ENCODE measurements at places on chromosomes 2 and 18.
A peak's percentile ranks its signal among the peaks of the same experiment; 100 is the strongest.

DNA sequence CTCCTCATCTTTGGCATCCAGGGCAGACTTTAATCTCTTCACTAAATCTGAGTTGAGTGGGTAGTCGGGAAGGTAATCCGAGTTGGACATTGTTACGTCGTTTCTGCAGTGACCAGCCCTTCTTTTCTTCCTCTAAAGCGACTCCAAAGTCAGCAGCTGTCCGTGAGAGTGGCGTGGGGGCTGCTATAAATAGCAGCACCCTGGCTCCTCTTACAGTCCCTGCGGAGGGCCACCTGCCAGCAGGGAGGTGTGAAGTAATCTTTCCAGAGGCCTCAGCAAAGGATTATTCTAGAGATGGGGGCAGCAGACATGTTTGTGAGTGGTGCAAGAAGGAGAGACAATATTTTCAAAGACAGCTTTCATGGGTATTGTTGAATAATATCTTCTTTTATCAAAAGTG is at the start of gene ASB18:
TSS of gene ASB18 (minus strand) at position 151 of the 400 bp plus-strand sequence. CDS start at position 90, 61 bp downstream.
- no peak for DNase-seq

DNA sequence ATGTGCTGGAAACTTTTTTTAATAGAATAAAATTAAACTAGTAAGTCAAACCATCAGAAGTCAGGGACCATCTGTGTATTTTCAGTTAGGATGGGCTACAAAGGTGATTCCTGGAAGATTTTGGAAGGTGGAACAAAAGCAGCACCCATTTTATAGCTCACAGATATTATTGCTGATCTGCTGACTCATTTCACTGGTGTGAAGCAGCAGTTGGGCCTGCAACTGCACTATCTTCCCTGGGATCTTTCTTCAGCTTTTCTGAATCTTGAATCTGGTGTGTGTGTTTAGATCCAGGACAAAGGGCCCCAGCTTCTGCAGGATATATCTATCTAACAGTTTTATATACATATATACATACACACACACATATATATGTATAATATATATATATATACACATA is 35.6 kb upstream of the BCL11A start:
- no peak for DNase-seq

- no peak for DNase-seq
Observed at GRCh38 chr18:9792565-9793245, 84.6 kb downstream of the RAB31 start.

- DNase-seq = no peak
Observed at GRCh38 chr2:54626884-54627283, 96.6 kb upstream of the EML6 start.

GRCh38 chr2:64311191-64311910 is 142.6 kb upstream of the LGALSL start:
- DNase-seq = no peak

DNA sequence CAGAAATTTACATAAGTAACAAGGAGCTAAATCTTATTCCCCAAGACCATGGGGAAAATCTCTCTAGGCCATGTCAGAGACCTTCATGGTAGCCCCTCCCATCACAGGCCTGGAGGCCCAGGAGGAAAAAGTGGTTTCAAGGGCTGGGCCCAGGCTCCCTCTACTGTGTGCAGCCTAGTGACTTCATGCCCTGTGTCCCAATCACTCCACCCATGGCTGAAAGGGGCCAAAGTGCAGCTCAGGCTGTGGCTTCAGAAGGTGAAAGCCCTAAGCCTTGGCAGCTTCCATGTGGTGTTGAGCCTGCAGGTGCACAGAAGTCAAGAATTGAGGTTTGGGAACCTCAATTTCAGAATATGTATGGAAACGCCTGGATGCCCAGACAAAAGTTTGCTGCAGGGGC is 1612.7 kb upstream of the SLC39A10 start:
- DNase-seq = no peak

- no peak for DNase-seq
Observed at GRCh38 chr2:174699993-174700766, 64.1 kb downstream of the CHRNA1 start.

DNA sequence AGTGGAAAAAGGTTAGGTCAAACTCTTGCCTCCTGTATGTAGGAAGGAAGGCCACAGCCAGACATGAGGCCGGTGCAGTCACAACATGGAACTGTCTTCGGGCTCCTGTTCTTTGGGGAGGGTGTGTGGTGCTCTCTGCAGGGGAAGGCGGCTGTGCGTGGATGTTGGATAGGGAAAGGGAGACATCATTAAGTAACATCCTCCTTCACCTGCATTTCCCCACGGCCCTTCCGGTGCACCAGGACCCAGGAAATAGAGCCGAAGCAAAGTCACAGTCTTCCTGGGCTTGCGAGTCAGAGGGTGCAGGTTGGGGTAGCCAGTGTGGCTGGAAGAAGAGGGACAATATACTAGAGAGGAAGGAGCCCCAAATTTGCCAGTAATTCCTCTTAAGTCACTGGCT is 78.9 kb upstream of the SMAD7 start:
- DNase-seq = no peak

DNA sequence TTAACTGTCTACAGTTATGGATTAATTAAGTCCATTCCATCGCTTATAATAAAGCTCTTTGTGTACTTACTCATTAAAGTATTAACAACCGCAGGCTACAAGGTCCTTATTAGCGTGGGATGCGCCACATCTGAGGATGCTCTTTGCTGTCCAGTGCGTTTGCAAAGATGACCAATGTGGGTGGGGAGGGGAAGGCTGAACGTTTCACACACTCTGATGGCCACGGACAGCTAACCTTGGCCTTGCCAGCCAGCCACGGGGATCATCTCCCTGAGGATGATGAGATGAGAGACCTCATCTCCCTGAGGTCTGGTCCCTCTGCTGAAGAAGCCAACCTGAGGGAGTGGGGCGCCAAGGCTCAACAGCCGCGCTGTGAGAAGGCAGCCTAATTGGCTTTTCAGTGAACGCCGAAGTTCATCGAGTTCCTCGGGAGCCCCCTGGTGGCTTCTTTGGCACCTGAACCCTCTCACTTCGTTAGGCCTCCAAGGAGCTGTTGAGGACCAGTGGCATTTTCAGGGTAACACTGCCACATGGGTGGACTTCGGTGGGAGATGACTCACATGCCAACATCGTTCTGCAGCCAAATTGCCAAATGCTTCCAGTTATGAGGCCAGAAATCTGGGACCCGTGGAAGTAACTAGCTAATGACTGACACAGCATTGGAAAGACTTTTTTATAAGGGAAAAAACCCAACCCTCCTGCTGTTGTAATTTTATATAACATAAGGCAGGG is 69.3 kb upstream of the SEC11C start:
- peak; percentile 63 for DNase-seq

GRCh38 chr2:165594231-165594934 is 124.9 kb downstream of the CSRNP3 start:
- no peak for DNase-seq

DNA sequence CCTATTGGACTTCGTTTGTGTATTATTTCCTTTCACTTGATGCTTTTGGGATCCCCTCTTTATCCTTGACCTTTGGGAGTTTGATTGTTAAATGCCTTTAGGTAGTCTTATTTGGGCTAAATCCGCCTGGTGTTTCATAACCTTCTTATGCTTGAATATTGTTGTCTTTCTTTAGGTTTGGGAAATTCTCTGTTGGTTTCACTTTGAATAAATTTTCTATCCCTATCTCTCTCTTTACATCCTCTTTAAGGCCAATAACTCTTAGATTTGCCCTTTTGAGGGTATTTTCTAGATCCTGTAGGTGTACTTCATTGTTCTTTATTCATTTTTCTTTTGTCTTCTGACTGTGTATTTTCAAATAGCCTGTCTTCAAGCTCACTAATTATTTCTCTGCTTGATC is 354.7 kb downstream of the PARD3B start:
- no peak for DNase-seq

- no peak for DNase-seq
Observed at GRCh38 chr2:51795248-51795888, 763.4 kb upstream of the NRXN1 start.

GRCh38 chr18:76233876-76234675 is 261.0 kb downstream of the ZNF516 start:
- DNase-seq = no peak

GRCh38 chr2:214050731-214051130 is 360.1 kb upstream of the VWC2L start:
- no peak for DNase-seq

- DNase-seq = no peak
Observed at GRCh38 chr2:28448793-28449100, 47.1 kb upstream of the PLB1 start.

GRCh38 chr2:8418721-8419120 is 263.1 kb upstream of the ID2 start:
- no peak for DNase-seq

GRCh38 chr2:238025741-238026360 is 35.0 kb upstream of the SCLY start:
- DNase-seq = no peak

DNA sequence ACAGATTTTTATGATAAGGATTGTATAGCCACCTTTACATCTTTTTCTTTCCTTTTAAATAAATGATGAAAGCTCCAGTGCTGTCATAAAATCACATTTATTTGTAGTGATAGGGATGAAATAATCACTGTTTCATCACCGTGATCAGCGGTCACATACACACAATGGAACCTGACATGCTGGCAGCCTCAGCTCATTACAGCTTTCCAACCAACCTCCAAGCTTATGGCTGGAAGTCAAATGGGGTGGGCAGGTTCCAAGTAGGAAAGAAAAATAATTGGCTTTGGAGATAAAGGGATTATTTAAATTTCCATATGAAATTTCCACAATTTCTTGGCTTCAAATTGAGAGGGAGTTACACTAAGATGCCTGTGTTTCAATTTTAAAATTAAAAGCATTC is 251.3 kb downstream of the PLCL1 start:
- no peak for DNase-seq

DNA sequence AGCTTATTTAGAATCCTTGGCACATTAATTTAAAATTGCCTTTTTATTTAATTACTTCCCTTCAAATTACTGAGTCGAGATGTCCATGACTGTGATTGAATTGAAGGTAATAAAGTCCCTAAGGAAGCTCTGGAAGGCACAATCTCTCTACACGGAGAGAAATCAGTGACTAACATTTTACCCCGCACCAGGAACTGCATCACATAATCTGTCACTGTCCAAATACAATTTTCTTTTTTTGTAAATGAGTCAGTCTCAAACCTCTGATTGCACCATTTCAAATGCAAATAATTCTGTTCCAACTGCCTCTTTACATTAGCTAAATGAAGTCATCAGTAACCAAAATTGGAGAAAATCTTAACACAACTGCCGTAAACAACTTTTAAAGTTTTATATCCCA is 311.9 kb downstream of the CCDC178 start:
- no peak for DNase-seq

GRCh38 chr2:175233135-175233719 is 51.7 kb upstream of the ATP5MC3 start:
- DNase-seq = no peak

- no peak for DNase-seq
Observed at GRCh38 chr2:151033271-151034248, 228.1 kb downstream of the RBM43 start.

GRCh38 chr2:80968450-80968849 is 663.9 kb upstream of the LRRTM1 start:
- DNase-seq = no peak

- DNase-seq = no peak
Observed at GRCh38 chr18:3084206-3084605, 71.3 kb upstream of the LPIN2 start.

GRCh38 chr2:178946494-178946893 is 103.4 kb downstream of the CCDC141 start:
- no peak for DNase-seq

DNA sequence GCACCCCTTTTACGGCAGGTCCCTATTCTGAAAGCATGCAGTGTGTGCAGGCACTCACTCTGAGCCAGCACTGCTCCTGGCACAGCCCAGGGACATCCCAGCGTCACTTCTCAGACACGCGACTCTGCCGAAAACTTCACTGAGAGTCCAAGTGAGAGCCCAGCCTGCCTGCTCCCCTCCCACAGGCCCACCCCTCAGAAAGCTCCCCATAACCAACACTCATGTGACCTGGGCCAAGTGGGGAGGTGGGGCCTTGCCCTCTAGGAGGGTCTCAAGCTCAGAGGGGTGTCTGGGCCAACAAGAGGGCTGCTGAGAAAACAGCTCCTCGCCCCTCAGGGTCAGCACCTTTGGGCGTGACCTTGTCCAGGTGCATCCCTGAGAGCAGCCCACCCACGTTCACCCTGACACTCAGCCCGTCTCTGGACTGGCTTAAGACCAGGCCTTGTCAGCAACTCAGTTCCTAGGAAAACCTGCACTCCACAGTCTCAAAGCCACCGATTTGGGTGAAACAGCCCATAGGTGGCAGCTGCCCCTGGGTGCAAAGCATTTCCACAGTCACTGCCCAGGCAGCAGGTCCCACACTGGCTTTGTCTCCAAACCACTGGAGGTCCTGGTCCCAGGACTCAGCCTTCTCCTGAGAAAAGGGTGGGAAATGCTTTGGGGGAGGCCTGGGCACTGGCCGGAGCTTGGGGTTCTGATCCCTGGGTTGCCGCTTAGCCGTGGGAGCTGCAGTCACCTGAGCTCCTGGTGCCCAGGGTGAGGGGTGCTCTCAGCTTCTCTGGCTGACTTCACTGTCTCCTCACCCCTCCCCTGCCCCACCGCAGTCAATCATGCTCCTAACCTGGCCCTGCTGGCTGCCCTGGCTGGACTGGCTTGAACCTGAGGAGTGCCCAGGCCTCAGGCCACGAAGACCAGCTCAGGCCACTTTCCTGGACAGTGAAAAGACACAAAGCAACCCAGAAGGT is 209.6 kb downstream of the HDAC4 start:
- DNase-seq = no peak

- DNase-seq = no peak
Observed at GRCh38 chr2:176461809-176462670, 192.8 kb downstream of the MTX2 start.

DNA sequence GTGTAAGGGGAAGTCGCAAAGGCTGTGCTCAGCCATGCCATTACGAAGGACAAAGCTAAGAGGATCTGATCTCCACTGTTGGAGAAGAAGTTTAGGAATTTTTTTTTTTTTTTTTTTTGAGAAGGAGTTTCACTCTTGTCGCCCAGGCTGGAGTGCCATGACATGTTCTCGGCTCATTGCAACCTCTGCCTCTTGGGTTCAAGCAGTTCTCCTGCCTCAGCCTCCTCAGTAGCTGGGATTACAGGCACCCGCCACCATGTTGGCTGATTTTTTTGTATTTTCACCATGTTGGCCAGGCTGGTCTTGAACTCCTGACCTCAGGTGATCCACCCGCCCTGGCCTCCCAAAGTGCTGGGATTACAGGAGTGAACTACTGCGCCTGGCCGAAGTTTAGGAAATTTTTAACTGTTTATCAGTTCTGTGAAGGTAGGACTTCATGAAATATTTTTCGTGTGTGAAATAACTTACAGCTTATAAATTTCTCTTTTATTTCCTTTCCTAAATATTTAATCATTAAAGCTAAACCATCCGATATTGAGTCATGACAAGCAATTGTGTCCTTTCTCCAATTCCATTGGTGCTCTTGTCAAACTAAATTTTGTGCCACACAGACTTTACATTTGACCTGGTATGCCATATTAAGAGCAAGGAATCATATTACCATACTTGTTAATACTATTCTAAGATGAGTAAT is 22.2 kb downstream of the DDX1 start:
- DNase-seq = no peak

- DNase-seq = no peak
Observed at GRCh38 chr18:9711361-9712129, 3.4 kb downstream of the RAB31 start.

- no peak for DNase-seq
Observed at GRCh38 chr2:20541651-20542050, 94.8 kb downstream of the RHOB start.

All from activated T-helper 9 cell treated with anti-CD3 and anti-CD28 coated beads, Interleukin-2, amount 50 U/mL, for 16 hours (primary cell).